ENCODE measurements at places on chromosomes 11 and 22.
A peak's percentile ranks its signal among the peaks of the same experiment; 100 is the strongest.

DNA sequence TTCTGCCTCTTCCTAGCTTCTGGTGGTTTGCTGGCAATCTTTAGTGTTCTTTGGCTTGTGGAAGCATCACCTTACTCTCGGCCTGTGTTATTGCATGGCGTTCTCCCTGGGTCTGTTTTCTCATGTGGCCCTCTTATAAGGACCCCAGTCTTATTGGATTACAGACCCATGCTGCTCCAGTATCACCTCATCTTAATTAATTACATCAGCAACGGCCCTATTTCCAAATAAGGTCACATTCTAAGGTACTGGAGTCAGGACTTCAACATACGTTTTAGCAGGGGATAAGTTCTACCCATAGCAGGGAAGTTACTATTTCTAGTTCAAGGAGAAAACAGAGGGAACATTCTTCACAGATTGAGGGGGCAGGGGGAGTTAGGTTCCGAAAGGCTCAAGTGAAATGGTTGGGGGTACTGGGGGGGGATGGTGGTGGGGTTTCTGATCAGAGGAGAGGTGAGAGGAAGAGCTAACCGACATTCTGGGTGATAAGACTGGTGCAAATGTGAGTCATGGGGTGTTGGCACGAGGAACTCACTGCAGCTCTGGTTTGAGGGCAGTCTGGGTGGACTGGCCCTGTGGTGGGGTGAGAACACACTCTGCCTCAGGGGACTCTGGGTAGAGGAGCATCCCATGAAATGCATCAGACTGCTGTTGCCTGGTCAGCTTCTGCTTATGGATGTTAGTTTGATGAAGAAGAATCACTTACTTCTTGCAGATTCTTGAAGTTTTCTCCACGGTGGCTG, 51.5 kb upstream of the ZBED5 start:
- peak; percentile 40 for DNase-seq

GRCh38 chr11:35798983-35799382, 136.4 kb downstream of the TRIM44 start:
- no peak for DNase-seq

GRCh38 chr22:19710769-19711106, 3.6 kb upstream of the SEPTIN5 start:
- DNase-seq, result no peak

DNA sequence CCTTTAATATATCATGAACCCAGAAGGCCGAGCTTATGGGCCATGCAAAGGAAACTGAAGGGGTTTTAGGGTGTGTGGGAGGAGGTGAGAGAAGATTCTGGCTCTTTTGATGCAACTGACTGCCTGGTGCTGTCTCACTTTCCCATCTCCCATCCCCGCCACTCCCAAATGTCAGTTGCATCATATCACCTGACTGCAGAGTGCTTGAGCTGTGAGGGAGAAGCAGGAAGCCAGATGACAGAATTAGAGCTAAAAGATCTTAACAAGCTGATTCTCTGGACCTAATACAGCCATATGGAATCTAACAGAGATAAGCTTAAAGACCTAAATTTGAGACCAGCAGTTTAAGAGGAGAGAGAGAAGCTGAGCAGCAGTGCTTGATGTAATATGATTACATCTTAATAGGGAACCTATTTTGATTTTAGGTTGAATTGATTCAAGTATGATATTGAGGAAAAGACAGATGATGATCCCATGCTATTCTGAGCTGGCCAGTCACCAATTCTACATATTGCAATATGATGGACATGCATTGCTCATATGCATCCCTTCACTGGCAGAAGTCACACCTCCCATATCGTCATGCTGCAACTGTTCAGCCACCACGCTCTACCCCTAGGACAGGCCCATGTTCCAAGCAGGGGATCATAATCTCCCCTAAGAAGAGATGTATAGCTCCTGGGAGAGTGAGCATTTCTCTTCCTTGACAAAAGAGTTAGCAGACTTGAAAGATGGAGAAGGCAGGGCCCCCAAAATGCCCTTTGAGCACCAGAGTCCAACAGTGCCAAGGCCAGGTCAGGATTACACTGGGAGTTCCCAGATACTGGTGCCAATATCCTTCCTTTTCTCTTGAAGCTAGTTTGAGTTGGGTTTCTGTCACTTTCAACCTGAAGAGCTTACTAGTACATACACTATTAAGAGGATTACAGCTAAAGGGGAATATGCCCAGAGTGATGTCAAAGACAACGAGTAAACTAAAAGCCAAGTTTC, 44.9 kb downstream of the PLEKHA7 start:
- no peak for DNase-seq

- no peak for DNase-seq
Observed at GRCh38 chr22:38041760-38042487, 15.3 kb upstream of the PICK1 start.

DNA sequence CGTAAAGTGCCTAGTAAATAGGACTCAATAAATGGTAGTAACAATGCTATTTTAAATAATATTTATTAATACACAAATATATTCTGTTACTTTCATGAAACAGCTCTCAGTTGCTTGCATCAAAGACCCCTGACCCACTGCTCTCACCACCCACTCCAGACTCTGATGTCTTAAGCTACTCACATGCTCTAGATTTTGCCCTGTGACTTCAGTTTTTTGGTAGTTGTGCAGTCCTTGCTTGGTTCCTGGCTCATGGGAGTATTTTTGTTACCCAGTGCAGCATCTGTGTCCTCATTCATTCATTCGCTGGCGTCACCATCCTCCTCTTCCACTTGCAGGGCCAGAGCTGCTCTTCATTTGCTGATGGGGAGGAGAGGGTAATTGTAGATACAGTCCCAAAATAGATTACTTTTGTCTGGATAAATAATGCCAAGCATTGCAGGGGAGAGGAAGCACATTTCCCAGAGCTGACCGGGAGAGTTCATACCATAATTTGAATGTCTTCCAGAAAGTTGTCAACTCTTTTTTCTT, 12.7 kb downstream of the MRPL48 start:
- no peak for DNase-seq

DNA sequence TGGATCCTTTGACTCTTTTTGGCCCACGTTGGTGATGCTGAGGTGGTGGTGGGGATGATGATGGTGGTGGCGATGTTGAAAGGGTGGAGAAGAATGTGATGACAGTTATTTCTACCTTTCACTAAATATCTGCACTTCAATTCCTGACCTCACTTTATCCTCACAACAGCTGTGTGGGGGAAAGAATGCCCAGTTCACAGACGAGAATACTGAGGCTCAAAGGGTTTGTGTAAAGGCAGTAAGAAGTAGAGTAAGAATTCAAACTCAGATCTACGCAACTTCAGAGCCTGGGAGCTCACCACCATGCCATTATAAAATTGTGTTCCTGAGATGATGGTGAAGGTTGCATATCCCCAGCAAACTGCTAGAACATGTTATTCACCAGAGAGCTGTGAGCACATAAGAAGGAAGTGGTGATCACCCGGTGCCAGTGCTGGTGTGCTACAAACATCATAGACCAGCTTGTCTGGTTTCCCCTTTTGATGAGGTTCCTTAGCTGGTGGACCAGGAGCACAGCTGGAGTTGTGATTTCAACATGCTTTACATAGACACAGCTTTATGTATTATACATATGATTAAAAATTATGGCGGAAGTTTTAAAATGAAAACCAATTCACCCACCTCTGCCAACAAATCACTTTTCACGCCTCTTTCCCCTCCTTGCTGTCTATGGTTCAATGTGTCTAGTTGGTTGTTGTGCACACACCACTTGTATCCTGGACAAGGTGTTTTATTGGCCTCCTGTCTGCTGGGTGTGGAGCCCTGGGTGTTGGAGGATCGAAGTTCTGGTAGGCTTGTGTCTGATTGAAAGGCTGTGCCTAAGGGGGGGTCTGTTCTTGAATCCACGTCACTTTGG, 6.2 kb downstream of the ST14 start:
- DNase-seq, result no peak

DNA sequence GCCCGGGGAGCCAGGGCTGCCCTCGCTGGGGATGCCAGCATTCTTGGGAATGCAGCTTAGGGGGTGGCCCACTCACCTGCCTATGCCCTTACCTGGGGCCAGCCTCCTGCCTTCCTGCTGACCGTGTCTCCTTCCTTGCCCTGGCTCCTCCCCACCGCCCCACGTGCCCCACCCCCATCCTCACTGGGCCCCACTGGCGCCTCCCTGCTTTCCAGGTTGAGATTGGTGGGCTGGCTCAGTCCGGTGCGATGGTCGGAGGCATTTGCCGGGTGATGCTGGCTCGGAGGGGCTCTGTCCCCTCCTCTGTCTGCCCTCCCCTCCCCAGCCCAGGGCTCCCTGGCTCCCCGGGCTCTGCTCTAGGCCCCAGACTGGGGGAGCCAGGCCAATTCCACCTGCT, 34.1 kb upstream of the GRAMD4 start:
- no peak for DNase-seq
